ENCODE measurements at places on chromosomes 6 and 20.

DNA sequence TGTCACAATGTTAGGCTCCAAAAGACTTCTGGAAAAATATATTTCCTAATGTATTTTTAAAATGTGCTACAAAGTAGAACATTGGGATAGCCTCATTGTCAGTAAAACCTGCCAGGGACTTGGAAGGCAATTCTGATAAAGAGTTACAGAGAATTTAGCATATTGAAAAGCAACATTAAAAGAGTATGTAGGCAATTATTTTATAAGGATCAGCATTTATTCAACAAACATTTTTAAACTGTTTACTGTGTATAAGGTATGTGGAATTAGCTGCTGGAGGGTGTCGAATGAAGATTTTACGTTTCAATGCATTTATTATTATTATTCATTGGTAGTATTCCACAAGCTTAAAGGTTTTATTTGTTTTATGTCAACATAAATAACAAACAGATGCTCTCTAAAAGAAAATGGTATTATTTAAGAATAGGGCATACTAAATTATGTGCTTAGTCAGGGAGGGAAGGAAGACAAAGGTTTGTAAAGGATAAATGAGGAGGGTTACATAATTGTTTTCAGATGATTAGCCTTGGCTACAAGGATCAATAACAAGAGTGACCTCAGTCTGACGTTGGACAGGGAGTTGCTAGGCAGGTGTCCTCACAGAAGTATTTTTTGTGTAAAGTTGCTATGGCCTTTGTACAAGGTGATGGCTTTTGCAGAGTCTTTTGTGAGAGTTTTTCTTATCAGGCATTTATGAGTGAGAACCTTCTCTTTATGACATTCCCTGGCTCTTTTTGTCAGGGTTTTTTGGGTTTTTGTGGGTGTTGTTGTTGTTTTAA lies 313.4 kb upstream of the PLCB4 start:
- DNase-seq = no peak

DNA sequence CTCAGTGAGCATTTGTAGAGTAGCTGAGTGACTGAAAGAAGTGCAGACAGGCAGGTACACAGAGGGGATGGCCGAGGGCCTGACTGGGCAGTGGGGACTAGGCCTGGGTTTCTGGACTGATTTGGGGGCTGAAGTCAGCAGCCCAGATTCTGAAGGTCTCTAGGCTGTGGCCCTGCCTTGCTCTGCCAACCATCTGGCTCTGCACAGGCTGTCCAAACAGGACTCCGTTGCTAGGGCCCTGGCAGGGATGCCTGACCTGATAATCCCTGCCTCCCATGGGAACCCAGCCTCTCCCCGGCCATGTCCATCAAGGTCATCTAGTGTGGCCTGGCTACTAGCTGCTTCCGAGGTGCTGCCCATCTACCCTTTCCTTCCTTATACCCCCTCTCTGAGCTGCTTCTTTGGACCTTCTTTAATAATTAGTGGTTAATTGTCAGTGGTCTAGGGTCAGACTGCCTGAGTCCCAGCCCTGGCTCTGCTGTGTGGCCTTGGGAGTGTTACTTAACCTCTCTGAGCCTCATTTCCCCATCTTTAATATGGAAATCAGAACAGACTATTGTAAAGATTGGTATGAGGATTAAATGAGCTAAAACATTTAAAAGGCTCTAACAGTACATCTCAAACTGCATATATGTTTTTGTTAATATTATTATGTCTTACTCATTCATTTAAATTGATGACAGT lies 137.9 kb downstream of the VEGFA start:
- no peak for DNase-seq

DNA sequence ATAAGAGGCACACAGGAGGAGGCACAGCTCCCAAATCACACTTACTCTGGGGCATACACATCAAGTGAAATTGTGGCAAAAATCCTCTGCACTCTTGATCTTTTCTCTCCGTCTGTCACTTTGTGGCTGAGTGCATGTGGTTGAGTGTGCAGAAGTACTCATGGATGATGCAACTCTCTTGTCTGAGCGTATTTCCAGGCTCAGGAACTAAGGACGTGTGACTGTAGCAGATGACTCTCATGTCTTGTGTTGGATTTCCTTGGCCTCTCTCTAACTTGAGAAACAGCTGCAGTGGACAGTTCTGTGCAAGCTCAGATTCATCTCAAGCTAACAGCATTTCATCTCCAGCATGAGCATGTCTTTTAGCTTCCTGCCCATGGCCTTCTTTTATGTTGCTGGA lies 245.4 kb upstream of the FLRT3 start:
- no peak for DNase-seq

GRCh38 chr6:163151212-163151611 lies 263.3 kb upstream of the QKI start:
- no peak for DNase-seq

DNA sequence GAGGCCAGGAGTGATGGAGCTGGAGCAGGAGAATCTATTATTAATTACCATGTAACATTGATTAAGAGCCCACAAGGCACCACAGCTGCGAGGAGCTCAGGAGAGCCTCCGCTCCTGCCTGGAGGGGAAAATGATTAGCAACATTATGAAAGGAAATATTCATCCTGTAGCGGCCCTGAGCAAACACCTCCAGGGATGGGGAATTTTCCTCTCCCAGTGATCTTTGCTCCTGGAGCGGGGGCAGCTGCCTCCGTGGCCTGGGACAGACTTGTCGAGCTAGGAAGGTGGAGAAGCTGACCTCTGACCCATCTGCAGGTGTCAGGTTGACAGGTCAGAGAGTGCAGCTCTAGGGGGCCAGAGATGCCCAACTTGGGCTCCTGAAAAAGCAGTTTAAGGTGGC lies 40.1 kb upstream of the SIRPA start:
- no peak for DNase-seq

- DNase-seq = no peak
Observed at GRCh38 chr20:41978875-41979274, 360.7 kb upstream of the CHD6 start.

DNA sequence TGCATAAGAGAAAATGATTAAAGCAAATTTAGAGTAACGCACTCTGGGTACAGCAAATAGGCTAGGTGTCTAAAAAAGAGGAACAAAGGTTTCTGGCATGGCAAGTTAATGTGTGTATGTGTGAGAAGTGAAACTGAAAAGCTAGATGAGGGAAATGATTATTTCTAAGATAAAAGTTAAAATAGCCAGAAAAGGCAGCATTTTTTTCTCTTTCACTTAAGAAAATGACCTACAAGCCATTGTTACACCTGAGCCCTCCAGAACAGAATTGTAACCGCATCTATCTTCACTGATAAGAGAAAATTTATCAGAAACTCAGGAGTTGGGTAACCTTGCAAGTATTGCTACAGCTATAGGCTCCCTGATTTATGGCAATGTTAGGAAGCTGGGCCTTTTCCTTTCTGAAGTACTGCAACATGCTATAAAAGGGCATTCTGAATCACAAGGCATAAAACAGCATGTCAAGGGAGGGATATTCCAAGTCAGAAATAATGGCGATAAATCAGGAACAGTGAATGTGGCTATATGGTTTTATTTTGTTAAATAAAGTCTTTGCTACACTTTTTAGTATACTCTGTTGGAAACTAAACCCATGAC lies 395.3 kb downstream of the TBC1D32 start:
- no peak for DNase-seq

- no peak for DNase-seq
Observed at GRCh38 chr6:37492991-37493660, 6.6 kb downstream of the CCDC167 start.

Data from PC-9 (cell line).